ENCODE measurements at places on chromosomes 1 and 21.

DNA sequence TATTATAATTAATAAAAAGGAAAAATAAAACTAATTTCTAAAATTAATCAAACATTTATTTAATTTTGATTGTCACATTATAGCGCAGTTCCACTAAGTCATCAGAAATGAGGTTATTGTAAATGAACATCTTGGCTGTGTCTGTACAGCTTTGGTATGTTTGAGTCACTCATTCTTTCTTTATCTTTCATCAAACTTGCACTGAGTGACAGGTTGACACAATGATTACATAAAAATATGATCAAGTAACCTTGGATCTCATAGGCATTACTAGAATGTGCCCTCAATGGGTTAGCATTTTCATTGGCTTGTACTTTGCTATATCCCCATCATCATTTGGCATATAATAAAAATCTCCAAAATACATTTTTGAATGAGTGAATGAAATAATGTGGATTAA is 1353.2 kb upstream of the ADGRL2 start:
- no peak for DNase-seq

- DNase-seq = no peak
Measured at GRCh38 chr1:68103884-68104554, 53.6 kb upstream of the DIRAS3 start.

DNA sequence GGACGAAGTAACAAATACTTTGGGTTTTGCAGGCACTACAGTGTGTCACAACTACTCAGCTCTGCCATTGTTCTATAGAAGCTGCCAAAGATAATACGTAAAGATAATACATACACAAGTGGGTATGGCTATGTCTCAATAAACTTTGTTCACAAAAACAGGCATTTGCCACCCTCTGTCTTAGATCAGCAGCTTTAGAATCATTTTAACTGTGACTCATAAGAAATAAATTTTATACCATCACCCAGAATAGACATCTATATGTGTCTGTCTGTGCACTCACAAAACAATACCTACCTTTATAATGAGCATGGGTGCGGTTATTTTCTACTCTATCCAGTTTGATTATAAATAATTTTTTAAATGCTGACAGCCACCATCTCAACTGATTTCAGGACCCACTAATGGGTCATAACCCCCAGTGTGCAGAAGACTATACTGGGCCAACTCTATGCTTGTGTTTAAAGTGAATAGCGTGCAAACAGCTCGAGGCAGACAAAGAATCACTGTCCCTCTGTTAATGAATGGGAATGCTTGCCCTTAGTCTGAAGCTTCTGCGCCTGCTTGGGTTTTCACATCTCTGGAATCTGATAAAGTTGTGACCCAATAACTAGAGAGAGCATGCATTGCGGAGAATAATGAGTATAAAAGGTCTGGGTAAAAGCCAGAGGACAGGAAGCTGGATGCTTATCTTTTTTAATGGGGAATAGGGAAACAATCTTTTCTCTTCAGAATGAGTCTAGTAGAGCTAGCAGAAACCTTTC is 216.2 kb downstream of the PLPP3 start:
- no peak for DNase-seq

GRCh38 chr1:67367370-67368045 is 59.8 kb downstream of the IL12RB2 start:
- peak; percentile 30 for DNase-seq

DNA sequence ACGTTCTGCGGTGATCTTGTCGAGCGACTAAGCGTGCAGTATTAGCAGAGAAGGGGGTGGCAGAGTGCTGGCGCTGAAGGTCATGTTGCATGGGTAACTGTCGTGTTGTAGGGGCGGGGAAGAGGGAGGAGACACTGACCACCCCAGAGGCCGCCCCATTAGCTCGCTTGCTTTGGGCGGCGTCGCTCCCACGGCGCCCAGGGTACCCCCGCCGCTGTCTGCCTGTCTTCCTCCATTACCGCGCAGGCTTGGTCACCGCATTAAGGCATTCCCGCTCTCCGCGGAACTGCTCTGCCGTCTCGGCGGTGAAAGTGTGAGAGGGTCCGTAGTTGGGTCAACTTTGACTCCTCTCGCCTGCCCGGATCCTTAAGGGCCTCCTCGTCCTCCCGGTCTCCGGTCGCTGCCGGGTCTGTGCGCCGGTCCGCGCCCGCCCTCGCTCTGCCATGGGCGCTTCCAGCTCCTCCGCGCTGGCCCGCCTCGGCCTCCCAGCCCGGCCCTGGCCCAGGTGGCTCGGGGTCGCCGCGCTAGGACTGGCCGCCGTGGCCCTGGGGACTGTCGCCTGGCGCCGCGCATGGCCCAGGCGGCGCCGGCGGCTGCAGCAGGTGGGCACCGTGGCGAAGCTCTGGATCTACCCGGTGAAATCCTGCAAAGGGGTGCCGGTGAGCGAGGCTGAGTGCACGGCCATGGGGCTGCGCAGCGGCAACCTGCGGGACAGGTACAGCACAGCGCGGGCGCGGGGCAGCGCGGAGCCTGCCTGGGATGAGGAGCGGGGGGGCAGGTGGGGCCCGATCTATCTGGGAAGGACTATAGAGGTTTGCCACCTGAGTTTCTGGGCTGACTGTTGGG is at the start of gene MTARC2:
Gene MTARC2 (plus strand): TSS at position 234 of the 846 bp plus-strand sequence. CDS start 210 bp downstream, at position 444.
- DNase-seq = peak; percentile 92

DNA sequence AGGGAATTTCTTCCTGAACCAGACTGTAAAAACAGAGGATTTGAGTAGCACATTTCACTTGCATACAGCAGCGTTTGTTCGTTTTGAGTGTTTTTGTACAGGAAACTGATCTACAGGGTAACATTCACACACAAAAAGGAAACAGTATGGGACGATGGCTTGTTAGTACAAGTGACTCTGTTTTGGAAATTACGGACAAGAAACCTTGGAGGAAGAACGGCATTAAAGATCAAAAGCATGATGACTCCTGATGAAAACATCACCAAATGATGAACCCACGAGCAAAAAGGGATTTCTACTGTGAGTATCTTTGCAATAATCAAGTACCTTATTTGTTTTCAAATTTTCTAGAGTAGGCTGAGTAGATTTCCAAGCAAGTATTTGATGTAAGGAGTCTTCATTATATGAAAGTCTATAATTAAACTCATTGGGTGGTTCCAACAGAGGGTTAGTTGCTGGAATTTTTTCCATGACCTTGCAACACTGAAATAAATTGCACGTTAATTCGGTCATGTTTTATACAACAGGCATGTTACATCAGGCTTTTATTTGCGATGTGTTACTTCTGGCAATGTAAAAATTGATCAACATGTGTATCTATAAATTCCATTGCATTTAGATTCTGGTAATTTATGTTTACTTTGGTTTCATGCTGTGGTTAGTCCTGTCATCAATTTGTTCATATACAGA is 76.7 kb upstream of the KCNK2 start:
- no peak for DNase-seq

DNA sequence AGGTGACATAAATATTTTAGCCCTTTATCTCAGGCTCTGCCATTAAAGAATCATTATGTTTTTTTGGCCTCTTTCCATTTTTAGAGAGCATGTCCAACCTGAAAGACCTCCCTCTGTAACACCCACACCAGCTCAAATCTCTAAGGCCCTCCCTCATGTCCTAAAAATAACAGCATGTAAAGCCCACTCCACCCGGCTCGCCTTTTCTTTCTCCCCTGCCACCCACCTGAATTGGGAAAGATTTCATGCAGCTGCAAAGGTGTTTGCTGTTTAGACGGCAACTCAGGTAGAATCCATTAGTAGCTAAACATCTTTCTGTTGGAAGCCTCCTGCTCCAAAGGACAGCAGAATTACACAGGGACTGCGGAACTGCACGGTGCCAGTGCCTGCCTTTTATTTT is 79.9 kb downstream of the DMRTA2 start:
- DNase-seq = no peak

GRCh38 chr1:114152089-114152507 is 1.6 kb downstream of the SYT6 start:
- DNase-seq = peak; percentile 9

- DNase-seq = peak; percentile 33
Measured at GRCh38 chr1:183580281-183580682, 10.0 kb downstream of the NCF2 start.

GRCh38 chr1:87134061-87134460 is 194.6 kb upstream of the LMO4 start:
- DNase-seq = no peak

- DNase-seq = no peak
Measured at GRCh38 chr1:100231721-100232120, 17.9 kb downstream of the DBT start.

DNA sequence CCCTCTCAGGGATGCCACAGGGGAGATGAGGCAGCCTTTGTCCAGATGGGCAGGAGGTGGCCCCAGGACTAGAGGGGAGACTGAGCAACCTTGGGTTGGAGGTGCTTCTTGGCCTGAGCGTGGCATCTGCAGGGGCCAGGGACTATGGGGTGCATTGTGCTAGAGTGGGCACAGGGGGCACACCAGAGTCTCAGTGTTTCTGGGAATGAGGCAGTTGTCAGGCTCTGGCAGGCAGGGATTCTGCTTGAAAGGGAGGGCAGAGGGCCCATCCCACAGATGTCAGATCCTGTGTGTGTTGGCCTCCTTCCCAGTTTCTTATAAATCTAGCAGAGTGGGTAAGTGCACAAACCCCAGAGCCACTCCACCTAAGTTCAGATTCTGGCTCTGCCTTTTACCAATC is 13.7 kb downstream of the LGR6 start:
- no peak for DNase-seq

DNA sequence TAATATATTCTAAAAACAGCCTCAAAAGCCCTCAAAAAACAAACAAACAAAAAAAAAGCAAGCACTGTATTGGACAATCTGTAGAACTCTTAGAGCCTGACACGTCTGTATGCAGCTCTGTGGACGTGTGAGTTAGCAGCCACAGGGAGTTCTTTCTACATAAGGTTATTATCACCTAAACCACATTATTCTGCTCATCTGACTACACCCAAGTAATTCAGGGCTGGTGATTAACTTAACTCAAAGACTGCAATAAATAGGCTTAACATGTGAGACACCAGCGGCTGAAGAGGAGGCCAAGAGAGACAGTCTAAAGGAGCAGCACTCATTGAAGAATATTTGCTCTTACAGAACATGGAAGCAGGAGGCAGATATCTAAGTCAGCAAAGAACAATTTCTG is 316.0 kb downstream of the VAV3 start:
- DNase-seq = peak; percentile 85

GRCh38 chr1:44407430-44408211 is 2.6 kb downstream of the RNF220 start:
- peak; percentile 24 for DNase-seq

GRCh38 chr1:199447906-199448305 is 579.6 kb upstream of the NR5A2 start:
- DNase-seq = no peak

Measured in large intestine (tissue), 12 donors.